ENCODE measurements at places on chromosomes 5 and 9.

GRCh38 chr5:65924366-65925043, 1.9 kb upstream of the ERBIN start:
- DNase-seq, result peak; percentile 21

DNA sequence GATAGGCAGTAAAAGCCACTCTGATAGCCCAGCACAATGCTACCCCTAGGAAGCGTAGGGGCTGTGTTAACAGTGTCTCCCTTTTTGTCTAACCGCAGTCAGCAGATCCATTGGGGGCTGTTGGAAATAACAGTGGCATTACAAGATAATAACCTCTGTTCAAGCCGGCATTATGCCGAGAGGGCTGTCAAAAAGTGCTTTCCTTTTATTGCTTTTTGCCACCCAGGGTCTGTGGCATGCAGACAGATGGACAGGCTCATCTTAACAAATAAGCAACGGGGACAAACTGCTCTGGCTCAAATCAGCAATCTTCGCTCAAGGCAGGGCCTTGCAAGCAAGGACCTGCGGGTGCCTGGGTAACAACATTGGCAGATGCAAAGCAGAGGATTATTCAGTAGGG, 123.3 kb downstream of the TLR4 start:
- DNase-seq, result no peak

GRCh38 chr5:134511796-134512660, 13.4 kb upstream of the JADE2 start:
- DNase-seq, result no peak

DNA sequence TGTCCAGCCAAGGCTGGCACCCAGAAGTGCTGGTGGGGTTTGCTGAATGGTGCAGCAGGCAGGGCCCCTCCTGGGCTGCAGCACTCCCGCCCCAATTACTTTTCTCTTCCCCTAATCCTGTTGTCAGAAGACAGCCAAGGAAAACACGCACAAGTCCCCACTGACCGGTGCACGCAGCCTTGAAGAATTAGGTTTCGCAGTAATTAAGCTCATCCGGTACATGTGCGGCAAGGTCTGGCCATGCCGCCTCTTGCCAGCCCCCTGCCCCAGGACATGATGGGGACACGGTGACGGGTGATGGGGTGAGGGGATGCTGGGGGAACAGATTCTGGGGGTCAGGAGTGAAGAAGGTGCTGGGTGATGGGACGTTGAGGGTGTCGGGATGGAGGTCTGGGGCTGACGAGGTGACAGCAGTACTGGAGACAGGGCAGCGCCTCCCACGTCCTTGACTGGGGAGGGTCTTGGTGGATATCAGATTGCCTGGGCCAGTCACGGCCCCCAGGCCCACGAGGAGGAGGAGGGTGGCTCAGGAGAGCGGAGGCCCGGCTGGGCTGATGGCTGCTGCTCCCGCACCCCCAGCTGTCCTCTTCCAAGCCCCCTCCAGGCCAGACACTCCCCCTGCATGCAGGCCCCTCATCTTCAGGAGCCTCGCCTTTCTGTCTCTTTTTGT, 34.9 kb downstream of the BARX1 start:
- no peak for DNase-seq

GRCh38 chr5:59038798-59039295, 456.0 kb downstream of the RAB3C start:
- DNase-seq, result peak; percentile 48

- DNase-seq, result no peak
Observed at GRCh38 chr9:6024035-6024554, 8.7 kb upstream of the RANBP6 start.

- DNase-seq, result no peak
Observed at GRCh38 chr9:129209109-129209508, 31.0 kb upstream of the IER5L start.

GRCh38 chr5:141872496-141873356, 5.5 kb downstream of the PCDH1 start:
- no peak for DNase-seq

DNA sequence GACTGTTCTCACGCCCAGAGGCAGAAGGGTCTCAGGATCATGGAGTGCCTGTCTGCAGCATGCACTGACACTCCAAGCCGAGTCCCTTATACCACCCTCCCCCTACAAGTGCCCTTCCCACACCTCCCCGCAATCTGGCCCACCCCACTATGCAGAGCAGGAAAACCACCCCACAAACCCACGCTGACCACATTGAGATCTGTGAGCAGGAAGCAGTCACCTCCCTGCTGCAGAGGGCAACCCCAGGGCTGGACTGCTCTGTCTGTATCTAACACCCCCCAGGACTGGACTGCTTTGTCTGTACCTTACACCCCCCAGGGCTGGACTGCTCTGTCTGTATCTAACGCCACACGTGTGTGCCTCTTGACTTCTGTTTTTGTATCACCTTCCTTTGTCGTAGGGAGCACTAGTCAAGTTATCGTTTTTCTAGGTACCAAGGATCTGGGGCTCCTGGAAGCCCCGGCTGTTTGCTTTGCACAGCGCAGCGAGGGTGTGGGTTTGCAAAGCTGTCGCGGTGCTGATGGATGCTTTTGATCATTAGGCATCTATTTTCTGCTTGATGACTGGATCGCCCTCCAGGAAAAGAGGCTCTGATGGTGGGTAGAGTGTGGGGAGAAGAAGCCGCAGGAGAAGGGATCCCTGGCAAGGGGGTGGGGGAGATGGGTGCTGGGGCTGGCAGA, 21.5 kb downstream of the OLFM1 start:
- no peak for DNase-seq

DNA sequence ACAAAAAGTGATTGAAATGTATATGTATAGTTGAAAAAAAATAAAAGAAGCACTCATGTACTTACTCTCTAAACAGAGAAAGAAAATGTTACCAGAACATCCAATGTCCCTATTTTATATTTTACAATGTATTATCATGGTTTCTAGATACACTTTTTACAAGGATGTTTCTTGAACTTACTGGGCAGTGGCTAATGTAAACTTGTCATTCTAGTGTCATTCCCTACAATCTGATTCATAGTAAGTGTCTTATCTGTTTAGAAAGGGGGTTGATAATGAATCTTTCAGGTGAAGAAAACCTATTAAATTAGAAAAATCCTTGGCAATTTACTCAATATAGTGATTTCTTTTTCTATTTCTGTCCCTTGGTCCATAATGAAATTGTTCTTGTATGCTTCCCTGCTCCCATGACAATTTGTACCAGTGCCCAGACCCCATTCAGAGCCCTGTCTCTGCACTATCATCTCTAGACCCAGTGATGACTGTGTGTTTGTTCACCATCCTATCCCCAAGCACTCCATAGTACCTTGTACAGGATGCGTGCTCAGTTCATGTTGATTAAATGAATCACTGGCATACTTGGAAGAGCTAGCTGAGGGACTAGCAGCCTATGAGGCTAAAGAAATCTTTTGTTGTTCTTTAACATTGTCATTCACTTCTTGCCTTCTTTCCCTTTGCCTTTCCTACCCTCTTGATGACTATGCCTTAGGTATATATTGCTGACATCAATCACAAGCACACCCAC, 101.2 kb downstream of the HMHB1 start:
- no peak for DNase-seq

DNA sequence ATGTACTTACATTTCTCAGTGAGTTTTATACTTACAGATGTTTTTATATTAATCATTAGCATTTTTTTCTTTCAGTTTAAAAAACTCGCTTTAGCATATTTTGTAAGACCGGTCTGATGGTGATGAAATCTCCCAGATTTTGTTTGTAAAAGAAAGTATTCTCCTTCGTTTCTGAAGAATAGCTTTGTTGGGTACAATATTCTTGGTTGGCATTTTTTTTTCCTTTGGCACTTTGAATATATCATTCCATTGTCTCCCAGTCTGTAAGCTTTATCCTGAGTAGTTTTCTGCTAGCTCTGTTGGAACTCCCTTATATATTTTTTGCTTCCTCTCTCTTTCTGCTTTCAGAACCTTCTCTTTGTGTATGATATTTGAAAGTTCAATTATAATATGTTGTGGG, 412.6 kb downstream of the RASEF start:
- DNase-seq, result no peak

GRCh38 chr9:6896562-6896961, 138.8 kb downstream of the KDM4C start:
- DNase-seq, result no peak

DNA sequence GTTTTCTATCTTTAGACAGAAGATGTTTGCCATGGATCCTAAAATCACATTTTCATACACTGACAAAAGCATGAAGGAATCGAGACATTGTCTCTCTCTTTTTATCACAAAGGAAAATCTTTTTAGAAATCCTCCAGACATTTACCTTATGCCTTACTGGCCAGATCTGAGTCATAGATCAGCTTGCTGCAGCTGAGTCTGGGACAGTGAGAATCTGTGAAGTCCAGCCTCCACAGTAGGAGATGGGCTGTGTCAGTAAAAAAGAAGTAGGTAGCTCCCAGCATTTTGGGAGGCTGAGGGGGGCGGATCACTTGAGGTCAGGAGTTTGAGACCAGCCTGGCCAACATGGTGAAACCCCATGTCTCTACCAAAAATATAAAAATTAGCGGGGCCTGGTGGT, 333.4 kb upstream of the ZNF462 start:
- no peak for DNase-seq

DNA sequence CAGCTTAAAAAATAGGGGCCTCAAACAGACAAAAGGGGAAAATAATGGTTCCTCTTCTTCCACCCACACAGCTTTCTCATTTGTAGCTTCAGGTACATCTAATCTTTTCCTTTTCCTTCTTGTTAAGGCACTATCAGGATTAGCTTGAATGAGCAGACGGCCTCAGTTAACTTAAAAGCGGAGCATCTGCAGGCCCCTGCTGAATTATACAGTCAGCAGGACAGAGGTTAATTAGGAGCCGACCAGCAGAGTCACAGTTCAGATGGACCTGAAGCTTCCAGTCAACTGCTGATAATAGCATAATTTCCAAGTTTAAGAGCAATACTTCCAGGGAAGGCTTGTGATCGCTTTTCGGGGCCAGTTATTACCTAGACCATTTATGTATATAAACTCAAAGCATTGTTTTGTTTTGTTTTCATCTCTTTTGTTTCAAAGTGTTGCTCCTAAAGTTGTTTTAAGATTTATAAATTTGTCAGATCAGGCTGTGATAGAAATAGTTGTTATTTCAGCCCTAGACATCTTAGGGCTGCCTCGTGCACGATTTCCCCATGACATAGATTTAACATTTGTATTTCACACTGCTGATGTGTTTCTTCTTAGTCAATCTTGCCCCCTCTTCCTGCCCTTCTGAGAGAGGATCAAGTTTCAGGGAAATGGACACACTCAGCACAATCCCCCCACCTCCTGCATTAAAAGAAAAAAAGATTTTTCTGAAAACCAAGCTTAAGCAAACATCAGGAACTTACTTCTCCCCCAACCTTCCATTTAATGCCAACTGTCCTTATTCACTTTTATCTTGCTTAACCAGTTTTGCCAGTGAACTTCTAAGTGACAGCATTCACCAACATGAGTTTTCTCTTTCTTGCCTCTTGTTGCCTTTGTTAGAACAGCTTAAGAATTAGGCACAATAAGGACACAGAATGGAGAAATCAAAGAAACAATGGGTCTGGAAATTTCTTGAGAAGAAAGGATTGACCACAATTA, 449.8 kb downstream of the ARHGEF28 start:
- DNase-seq, result no peak

DNA sequence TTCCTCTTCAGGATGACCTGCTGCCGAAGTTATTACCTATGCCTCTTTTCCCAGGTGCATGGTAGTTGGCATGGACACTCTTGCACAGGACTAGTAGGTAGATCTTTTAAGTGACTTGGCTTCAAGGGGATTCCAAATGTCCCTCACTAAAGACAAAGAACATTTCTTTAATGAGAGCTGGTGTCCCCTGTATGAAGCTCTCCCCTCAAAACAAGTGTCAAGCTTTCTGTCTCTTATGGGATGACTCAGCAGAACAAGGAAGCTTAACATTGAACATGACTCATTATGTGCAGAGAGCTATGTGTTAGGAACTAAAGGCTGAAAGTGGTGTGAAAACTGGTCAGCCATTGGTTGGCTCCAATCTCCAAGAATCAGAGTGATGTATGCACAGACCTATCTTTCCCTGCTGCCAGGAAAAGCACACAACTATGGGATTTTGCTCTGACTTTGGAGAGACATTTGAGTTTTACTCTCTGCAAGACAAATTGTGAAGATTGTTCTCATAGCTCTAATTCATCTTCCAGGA, 120.5 kb downstream of the PRDM6 start:
- no peak for DNase-seq

DNA sequence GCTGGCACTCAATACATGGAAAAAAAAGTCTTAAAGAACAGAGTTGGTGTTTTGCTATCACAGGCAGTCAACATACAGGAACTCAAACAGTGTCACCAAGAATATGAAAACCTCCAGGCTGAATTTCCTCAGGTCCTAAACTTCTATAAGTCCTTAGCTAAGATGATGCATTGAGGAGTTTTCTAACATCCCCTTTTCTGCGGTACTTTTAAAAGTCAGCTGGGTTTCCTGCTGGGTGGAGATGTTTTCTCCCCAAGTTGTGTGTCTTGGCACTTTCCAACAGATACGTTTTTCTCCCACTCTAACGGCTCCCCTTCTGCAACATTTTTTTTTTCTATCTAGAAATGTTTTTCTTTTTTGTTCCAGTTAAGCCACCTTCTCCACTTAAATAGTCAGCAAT, 244.8 kb upstream of the HAPLN1 start:
- no peak for DNase-seq

- no peak for DNase-seq
Observed at GRCh38 chr9:129810788-129811187, 7.8 kb downstream of the TOR1B start.

- DNase-seq, result no peak
Observed at GRCh38 chr5:119343052-119343451, 12.8 kb upstream of the TNFAIP8 start.

- DNase-seq, result no peak
Observed at GRCh38 chr5:1417586-1418225, 27.5 kb downstream of the SLC6A3 start.

- no peak for DNase-seq
Observed at GRCh38 chr5:122030251-122030650, 47.8 kb downstream of the LOX start.

DNA sequence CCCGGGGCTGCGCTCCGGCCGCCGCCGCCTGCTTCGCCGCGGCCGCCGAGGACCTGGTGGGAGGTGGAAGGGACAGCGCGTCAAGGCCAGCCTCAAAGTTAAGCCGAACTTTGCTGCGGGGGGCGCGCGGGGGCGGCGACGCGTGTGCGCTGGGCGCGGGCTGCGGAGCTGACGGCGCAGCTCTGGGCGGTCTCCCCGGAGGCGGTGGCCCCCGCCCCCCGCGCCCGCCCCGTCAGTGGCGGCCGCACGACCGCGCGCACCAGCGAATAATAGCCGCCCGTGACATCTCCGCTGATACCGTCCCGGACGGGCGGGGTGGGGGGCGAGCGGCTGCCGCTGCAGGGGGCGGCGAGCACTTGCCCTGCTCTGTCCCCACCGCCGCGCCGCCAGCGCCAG, 579 bp upstream of the FAM78A start:
- DNase-seq, result peak; percentile 25

- no peak for DNase-seq
Observed at GRCh38 chr5:35183556-35183955, 46.7 kb downstream of the PRLR start.

All from stimulated activated naive CD4-positive, alpha-beta T cell (primary cell).